ENCODE measurements at places on chromosomes 1 and 21.

GRCh38 chr1:56477164-56478111 lies 101.9 kb downstream of the PLPP3 start:
- DNase-seq, result no peak

DNA sequence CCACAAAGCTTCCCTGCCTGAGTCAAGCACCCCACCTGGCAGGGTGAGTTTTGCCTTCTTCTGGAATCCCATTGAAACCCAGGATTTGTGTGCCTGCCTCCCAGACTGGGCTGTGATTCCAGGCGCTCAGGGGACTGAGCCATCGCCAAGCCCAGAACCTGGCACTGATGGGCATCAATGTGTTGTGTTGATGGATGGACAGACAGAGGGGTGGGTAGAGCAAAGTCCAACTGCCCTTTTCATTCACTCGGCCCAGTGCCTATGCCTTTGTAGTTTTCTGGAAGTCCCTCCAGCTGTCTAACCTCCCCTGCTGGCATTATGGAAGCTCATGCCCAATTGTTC lies 66.0 kb upstream of the LAPTM5 start:
- DNase-seq, result no peak

DNA sequence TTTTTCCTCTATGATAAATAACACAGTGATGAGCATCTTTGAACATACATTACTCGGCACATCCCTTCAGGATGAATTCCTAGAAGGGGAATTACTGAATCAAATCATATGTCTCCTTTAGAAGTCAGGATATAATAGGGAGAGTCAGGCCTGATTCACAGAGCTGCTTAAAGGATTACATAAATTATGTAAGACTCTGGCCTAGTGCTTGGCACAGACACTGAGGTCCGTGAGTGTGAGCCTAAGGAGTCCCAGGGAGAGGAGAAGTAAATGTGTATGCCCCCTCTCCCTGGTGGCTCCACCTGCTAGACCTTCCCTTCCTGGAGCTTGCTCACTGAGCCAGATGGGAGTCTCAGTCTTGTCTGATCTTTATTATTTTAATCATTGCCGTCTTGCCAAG lies 8.6 kb upstream of the FOXE3 start:
- no peak for DNase-seq

DNA sequence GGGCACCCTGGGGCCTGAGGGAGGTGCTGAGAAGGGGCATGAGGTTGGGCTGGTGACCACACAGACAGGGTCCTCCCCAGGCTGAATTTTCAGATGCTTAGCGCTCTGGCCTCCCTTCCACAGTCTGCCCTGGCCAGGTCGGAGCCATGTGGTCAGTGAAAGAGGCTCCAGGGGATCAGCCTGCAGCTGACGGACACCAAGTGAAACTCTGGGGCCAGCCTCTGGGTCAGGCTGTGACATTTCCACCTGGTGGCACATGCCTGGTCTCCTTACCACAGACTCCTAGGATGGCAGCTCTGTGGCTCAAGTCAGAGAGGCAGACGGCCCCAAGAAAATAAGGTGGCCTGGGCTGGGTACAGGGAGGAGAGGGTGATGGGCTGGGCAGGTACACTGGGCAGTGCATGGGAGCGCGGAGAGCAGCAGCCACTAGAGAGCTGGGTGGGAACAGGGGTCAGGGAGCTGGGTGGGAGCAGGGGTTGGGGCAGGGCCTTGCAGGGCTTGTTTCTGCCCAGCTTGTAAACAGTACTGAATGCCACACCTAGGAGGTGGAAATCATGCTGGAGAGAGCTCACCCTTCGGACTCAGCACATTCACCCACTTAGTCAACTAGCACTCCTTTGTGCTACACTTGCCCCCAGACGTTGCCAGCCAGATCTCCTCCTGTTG lies 20.7 kb upstream of the ADARB1 start:
- no peak for DNase-seq

GRCh38 chr1:32806290-32806689 lies 10.9 kb downstream of the YARS1 start:
- DNase-seq, result no peak

- DNase-seq, result no peak
These were observed 24.4 kb downstream of the EFCAB7 start for GRCh38 chr1:63547621-63548294.
